ENCODE measurements at places on chromosomes 11 and 22.

GRCh38 chr11:14449302-14449714 is 50.3 kb downstream of the COPB1 start:
- no peak for DNase-seq

DNA sequence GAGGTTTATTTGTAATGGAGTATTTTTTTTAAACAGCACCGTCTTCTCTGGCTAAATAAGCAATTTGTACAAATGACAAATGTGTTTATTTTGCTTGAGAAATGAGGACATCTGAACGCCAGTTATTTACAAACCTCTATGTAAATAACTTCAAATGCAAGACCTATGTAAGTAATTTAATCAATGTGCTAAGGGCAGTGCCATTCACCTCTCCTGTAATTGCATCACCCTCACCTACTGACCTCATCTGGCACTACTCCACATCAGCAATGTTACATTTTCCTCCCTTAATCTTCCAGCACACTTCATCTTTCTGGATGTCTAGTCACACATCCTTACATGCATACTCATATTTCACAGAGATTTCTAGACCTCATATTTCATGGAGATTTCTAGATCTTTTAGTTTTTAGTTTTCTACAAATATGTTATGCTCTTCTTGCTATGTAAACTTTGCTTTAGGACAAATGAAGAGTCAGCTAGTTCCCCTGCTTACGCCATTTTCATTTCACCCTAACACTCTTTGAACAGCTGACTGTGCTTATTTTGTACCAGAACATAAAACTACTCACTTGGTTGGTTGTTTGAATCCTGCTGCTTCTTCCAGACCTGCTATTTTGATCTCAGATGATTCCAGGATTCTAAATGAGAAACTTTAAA is 238.6 kb downstream of the GRM5 start:
- no peak for DNase-seq

DNA sequence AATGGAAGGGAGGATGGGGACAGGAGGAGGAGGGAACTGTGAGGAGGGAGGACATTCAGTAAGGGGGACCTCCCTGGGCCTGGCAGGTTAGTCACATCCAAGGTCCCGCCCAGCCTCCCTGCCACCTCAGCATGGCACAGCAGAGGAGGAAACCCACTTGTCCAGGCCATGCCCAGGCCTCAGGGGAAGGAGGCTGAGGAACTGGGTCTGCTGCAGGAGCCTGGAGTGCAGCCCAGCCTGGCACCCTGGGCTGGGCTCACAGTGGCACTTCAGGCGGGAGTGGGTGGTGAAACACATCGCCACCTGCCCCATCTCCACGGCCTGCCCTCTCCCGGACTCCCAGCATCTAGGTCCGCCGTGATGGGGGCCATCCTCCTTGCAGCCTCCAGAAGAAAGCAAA is 17.2 kb upstream of the KLHL35 start:
- DNase-seq, result no peak

DNA sequence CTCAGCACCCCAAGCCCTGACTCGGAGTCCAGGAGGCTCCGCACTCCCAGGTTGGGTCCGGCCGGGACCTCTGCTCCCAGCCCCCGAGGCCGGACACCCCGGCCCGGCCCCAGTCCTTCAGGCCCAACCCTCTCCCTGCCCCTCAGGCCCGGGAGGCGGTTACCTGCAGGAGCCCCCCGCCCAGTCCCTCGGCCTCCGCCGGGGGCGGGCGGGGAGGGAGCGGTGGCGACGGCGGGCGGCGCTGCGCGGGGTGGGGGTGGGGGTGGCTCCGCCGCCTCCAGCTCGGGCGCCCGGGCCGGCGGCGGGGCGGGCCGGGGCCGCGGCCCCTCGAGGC is 310 bp downstream of the TCF20 start:
- DNase-seq, result peak; percentile 57

GRCh38 chr11:96741068-96741467 is 351.3 kb downstream of the JRKL start:
- DNase-seq, result no peak
